Stimulated activated CD8-positive, alpha-beta memory T cell treated with anti-CD3 and anti-CD28 coated beads, Interleukin-4, amount 100 ng/mL, for 1 hour (primary cell): ENCODE measurements at places on chromosomes 11 and 22.

DNA sequence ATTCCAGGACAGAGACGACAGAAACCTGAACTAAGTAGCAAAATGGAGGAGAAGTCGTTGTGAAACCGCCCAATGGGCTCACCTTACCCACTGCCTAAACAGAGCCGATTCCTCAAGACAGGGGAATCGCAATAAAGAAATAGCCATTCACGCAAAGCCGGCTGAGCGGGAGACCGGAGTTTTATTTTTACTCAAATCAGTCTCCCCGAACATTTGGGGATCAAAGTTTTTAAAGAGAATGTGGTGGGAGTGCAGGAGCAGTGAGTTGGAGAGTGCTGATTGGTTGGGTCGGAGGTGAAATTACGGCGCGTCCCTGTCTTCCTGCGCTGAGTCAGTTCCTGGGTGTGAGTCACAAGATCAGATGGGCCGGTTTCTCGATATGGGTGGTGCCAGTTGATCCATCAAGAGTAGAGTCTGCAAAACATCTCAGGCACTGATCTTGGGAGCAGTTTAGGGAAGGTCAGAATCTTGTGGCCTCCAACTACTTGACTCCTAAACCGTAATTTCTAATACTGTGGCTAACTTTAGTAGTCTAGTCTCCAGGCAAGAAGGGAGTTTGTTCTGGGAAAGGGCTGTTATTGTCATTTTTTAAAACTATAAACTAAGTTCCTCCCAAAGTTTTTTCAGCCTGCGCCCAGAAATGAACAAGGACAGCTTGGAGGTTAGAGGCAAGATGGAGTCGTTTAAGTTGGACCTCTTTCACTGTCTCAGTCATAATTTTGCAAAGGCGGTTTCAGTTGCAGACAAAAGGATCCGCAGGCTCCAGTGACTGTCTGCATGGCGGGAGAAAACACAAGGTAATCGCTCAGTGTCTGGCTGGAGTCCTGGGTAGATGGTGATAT lies 34.1 kb downstream of the OR4D9 start:
- no peak for DNase-seq

- no peak for DNase-seq
Measured at GRCh38 chr11:127042445-127042844, 41.9 kb upstream of the KIRREL3 start.

DNA sequence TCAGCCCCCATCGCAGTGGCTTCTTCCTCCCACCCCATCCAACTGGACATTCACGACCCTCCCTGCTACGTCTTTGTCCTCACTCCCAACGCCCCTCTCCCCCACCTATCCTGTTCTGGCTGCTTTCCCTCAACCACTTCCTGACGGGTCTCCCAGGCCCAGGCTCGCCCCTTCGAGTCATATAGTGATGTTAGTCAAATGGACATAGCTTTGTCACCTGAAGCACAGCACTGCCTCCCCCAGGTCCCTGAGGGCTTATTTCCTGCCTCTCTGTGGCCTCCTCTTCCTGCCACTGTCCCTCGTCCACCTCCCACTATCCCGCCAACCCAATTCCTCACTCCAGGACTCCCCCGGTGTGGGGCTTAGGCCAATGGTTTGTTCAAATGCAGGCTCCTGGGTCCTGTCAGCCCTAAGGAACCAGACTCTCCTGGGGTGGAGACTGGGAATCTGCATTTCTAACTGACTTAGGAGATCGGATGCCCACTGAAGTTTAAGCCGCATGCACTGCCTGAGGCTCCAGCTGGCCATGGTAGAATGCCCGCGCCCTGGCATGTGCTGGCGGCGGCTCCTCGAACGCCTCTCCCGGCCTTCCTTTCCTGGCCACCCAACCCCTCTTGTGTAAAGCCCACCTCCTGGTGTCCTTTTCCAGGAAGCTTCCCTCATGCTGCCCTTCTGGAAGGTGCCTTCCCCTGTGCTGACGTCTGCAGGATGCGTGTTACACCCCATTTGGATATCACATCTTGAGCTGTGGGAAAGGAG lies 18.3 kb downstream of the SUN2 start:
- DNase-seq: no peak

- no peak for DNase-seq
Measured at GRCh38 chr11:34080609-34081008, 24.8 kb upstream of the NAT10 start.

GRCh38 chr11:101429703-101430540 lies 153.9 kb downstream of the TRPC6 start:
- DNase-seq: no peak
